ENCODE measurements at places on chromosomes 3 and 15.
A peak's percentile ranks its signal among the peaks of the same experiment; 100 is the strongest.

GRCh38 chr3:71568207-71568606 is 15.3 kb downstream of the FOXP1 start:
- DNase-seq: no peak

DNA sequence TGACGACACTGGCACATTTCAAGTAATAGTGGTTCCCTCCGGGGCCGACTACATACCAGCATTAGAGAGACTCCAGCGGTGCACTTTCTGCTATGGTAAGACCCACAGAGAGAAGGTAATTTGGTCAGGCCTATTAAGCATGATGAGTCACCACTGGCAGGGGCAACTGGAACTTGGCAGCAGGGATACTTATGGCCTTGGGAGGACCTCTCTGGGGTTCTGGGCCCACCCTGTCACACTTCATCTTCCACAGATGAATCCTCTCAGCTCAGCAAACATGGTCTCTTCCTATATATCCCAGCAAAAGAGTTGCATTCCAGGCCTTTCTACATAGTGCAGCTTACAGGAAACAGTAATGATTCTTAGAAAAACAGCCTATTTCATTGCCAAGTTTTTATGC is 88.0 kb downstream of the PIK3R4 start:
- DNase-seq: no peak

GRCh38 chr3:134373271-134374104 is 759 bp downstream of the AMOTL2 start:
- DNase-seq: no peak

DNA sequence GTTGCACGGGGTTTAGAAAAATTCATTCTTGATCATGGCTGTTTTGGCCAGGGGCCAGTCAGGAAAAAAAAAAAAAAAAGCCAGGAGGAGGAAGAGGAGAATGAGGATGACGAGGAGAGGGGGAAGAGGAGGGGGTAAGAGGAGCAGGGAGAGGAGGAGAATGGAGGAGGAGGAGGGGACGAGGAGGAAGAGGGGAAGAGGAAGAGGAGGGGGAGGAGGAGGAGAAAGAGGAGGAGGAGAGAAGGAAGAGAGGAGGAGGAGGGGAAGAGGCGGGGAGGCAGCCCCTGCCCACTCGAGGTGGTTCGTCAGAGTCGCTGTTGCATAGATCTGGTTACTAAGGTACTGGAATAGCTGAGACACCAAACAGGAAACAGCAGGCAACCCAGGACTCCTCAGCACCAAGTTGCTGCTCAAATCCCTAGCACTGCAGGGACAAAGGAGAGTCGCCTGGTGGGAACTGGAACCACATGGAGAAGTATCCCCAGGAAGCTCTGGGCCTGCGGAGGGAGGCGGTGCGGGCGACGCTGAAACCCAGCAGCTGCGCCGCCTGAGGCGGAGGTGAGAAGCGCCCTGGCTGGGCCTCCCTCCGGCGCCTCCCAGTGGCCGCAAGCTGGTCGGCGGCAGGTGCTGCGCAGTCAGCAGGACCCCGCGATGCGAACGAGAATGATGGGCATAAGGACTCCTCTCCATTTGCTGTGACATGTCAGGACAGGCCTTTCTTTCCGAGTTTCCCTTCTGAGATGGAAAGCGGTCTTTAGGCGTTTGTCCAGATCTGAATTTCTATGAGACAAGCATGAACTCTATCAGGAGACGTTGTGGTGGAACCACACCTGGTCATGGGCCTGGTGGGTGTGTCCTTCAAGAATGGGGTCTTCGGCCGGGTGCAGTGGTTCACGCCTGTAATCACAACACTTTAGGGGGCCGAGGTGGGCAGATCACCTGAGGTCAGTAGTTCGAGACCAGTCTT is 17.5 kb downstream of the FAM240A start:
- peak; percentile 54 for DNase-seq

DNA sequence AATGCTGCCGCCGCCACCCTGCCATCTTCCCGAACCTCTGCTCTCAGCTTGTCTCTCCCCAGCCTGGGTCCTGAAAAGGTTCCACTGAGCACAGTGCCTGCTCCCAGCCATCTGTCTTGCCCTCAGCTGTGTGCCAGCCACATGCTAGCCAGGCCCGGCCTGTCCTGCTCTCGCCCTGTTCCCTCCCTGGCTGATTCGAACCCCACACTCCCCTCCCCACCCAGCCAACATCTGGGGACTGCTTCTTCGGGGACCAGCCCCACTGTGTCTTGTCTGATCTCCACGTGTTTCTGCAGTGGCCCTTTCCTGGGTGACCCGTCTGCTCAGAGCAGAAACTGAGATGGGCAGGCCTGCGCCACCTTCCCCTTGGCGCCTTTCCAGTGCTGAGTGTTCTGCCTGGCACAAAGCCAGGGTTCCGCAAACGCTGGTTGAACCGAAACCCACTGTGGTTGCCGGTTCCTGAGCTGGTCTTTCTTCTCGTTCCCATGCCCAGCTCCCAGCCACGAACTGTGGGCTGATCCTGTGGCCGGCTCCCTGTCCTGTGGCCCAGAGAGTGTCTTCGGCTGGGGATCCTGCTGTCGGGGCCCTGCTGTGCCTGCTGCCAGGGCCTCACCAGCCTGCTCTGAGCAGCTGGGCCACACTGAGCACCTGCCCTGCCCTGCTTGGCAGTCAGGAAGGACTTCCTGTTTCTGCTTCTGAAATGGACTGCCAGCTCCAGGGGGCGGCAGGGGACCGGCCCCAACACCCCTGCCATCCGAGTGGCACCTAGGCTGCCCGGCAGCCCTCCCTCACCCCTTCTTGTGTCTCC is 62.7 kb upstream of the KLF13 start:
- DNase-seq: peak; percentile 52

DNA sequence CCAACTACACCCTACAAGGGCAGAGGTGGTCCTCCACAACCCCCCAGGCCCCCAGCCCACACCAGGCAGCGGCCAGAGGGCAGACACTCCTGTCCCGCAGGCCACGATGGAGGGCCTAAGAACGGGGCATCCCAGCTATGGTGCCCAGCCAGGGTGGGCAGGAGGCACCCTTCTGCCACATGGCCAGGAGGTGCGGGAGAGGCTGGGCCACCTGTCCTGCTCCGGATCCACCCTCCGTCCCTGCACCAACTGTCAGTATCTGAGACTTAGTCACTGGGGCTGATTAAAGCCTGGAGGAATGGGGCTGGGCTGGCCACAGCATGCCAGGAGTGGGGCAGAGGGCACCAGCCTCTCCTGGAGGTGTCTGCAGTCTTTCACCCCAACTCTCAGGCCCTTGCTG is 37.9 kb downstream of the TNK2 start:
- DNase-seq: no peak

- no peak for DNase-seq
These were observed 448.7 kb downstream of the TAFA4 start for GRCh38 chr3:68483601-68484000.

DNA sequence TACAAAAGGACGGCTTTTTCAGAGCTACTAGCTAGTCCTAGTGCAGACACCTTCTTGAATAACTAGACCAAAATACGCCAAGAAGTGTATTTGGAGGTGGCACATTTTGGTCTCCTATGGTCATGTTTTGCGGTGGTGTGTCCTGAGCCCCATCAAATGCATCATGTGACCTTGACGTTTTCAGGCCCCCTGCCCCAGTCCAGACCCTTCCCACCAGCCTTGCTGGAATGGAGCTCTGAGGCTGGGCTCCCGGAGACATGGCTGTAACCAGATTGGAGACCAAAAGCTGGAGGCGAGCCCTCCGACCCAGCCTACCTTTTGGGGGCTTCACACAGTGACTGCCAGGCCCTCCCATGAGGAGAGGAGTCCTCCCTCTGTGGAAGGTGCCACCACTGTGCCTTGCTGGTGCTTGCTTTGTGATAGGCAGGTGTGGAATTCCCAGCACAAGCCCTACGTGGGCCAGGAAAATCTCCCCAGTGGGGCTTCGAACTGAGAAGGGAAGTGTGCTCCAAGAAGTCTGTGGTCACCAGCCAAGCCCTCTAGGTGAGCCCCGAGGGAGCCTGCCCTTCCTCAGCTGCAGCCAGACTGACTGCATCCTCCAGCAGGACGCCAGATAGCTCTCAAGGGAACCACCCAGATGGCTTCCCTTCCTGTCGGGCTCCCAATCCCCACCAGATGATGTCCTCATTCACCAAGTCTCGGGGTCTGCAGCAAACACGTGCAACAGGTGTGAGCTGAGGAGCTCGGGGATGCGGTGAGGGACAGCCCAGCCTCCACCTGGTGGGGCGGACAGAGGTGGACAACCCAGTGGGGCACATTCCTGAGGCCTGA is 126.2 kb downstream of the ASB7 start:
- DNase-seq: no peak

GRCh38 chr3:194054016-194054415 is 81.9 kb upstream of the HES1 start:
- DNase-seq: no peak

DNA sequence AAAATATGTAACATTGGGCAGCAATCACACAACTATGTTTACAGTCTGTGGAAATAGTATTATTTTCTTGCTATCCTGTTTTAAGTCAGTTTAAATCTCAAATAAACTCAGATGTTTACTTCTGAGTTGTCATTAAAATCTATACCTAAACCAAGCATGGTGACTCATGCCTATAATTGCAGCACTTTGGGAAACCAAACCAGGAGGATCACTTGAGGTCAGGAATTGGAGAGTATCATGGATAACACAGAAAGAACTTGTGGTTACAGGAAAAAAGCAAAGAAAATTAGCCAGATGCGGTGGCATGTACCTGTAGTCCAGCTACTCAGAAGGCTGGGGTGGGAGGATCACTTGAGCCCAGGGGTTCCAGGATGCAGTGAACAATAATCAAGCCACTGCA is 631.6 kb upstream of the EPHA6 start:
- DNase-seq: no peak

DNA sequence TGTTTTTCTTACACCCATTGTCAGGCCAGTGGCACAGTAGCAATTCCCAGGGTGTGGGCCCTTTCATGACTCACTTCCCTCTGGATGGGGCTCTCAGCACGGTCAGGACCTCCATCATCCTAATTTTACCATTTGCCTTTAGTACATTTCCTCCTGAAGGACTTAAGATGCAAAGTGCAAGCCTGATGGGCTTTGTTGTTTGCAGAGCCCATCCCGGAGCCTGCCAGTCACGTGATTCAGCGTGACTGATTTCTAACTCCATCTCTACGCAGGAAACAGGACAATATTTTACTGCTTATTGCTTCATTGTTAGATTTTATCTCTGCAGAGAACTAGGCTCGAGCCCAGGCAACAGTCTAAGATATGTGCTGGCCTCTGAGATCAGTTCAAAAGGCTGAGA is 223.7 kb downstream of the PDZRN3 start:
- no peak for DNase-seq

- DNase-seq: no peak
These were observed 63.2 kb downstream of the ASB7 start for GRCh38 chr15:100665570-100665969.

DNA sequence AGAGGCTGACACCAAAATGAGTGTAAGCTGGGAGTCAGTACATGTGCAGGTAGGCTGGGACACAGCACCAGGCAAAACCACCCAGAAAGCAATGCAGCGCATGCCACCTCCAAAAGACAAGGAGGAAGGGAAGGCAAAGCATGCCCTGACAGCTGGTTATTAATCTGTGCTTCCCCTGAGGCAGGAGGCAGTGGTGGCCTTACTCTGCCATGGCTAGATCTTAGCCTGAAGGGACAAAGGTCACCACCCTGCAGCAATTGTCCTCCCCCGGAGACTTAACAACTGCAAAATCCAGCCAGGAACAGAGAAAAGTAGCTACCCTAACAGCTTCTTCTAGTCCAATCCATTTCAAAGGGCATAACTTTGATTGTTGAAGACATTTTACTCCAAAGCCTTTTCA is 73.7 kb downstream of the PLD1 start:
- DNase-seq: no peak

GRCh38 chr15:71131601-71132362 is 16.5 kb downstream of the THSD4 start:
- no peak for DNase-seq

DNA sequence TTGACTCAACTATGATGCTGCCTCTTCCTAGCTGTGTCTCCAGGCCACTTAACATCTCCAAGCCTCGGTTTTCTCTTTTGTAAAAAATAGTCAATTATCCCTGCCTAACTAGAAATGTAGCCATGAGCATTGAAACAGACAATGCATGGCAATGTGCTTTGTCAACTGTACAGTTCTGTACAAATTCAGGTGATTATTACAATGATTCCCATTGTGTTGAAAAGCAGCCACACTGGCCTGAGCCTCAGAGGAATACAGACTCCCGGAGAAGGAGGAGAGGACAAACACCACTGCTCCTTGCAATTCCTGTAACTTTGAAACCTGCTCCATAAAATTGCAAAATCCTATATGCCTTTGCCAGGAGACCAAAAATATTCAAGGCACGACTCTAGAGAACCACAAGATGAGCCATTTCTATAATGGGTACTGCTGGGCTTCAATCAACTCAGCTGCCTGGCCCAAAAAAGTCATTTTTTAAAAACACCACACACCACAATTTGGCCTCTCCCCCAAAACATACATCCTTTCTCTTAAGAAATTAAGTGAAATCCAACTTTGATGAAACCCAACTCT is 28.6 kb downstream of the DAPK2 start:
- DNase-seq: no peak

GRCh38 chr15:96334017-96334704 is 3.7 kb downstream of the NR2F2 start:
- no peak for DNase-seq

GRCh38 chr3:189563853-189564563 is 67.2 kb upstream of the TP63 start:
- DNase-seq: no peak

- DNase-seq: no peak
These were observed 32.0 kb upstream of the MANF start for GRCh38 chr3:51353131-51353530.

- no peak for DNase-seq
These were observed 33.1 kb downstream of the TXNRD3 start for GRCh38 chr3:126621627-126622345.

- no peak for DNase-seq
These were observed 3.2 kb upstream of the SENP2 start for GRCh38 chr3:185582871-185583270.

DNA sequence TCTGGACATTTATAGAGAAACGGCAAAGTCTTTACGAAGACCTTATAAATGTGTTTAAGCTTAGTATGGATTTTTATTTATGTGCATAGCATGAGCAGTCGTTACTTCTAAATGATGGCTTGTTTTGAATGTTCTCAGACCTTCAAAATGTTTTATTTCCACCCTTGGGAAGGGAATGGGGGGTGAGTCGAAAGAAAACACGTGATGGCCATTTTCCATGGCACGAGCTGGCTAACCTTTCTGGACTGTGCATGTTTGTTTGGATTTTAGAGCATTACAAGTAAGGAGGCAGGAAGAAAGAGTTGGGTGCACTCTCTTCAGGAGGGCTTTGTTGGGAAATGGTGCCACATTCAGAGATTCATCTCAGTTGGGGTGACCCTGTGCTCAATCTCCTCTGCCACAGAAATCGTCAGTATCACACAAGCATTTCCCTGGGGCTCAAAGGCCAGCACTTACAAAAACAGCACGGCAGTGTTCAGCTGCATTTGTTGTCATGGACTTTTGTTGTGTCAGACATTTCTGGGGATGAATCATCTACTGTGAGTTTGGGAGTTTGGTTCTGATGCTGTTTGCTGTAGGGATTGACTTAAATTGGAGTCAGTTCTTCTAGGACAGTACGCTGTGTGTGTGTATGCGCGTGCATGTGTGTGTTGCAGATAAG is 52.3 kb upstream of the ADAMTS9 start:
- no peak for DNase-seq
